GM23338 (cell line): ENCODE measurements at places on chromosomes 2 and 18.

GRCh38 chr2:229127471-229127870 is 143.6 kb downstream of the PID1 start:
- DNase-seq: no peak

DNA sequence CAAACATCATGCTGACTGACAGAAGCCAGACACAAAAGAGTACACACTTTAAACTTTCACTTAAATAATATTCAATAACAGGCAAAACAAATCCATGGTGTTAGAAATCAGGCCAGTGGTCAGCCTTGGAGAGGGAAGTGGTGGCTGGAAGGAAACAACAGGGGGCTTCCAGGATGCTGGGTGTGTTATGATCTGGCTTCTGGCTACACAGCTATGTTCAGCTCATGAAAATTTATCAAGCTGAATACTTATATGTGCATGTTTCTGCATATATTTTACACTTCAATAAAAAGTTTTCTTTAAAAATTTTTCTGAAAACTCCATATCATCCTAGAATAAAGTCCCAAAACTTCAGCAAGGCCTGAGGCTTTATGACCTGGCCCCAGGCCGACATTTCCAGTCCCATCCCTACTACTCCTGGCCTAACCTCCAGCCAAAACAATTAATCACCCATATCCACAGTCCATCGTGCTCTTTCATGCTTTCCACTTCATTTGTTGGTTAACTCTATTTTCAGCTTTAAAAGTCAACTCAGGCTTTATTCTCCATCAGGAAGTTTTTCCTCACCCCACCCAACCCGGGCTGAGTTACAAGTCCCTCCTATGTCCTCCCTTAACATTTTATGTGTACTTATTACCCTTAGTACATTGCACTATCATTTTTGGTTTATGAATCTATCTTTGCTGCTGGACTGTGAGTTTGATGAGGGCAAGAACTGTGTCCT is 27.9 kb upstream of the SPTBN1 start:
- DNase-seq: no peak

- no peak for DNase-seq
Measured at GRCh38 chr18:70284976-70285620, 3.7 kb upstream of the SOCS6 start.

DNA sequence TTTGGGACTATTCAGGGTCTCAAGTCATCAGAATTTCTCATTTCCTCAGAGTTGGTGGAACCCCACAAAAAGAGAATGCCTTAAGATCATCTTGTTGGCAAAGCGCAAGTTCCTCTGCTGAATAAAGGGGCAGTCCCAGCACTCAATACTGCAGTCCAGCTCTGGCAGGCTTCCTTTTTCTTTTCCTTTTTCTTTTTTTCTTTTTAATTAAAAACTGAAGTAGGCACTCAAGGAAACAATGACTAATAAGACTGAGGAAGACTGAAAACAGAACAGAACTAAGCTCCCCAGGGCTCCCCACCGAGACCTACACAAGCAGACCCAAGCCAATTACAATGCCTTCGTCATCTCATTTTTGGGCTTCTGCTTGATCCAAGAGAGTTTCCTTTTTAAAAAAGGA is 82.0 kb downstream of the STK39 start:
- DNase-seq: no peak

DNA sequence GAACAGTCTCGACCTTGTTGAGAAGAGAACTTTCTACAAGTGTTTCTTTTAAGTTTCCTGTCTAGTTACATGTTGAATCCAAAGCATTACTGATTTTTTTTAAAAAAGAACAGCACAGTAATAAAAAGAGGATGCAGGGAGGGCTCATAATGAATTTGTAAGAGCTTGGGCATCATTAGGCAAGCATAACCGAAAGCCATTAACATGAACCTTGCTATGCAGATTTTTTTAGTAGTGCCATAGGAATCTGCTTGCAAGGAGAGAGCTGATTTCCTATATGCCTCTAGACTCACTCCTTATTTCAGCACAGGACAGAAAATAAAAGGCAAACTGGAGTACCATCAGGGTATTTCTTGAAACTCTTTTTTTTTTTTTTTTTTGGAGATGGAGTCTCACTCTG is 5.2 kb downstream of the LRRC30 start:
- DNase-seq: no peak

DNA sequence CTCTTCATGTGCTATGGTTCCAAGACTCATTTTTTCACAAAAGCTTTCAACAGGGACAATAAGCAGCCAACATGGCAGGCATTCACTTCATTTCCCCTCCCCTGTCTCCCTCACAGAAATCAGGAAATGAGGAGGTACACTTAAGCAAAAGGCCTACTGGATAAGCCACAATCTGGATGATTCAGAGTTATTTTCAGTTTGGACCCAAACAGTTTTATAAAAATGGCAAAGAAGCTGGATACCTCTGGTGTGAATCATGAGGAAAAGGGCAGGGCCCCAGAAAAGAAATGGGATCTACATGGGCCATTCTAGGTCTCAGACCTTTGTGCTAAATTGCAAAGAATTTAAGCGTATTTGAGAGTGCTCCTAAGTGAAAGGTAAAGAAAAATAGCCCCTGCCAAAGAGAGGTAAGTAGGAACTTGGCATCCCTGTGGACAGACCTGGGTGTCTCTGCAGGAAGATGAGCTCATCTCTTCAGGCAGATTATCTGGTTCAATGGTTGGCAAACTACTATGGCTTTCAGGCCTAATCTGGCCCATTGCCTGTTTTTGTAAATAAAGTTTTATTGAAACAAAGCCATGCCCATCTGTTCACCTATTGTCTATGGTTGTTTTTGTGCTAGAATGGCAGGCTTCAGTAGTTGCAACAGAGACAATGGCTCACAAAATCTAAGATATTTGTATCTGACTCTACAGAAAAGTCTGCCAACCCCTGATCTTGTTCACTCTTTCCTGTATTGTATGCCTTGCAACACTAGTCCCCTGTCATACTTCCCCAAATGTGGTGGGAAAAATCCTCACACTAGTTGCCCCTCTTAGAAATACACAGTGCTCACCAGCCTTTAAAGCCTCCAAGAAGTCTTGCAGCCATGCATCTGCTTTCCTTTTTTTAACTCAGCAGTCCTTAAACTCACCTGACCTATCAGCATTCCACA is 315.0 kb downstream of the ALK start:
- no peak for DNase-seq

DNA sequence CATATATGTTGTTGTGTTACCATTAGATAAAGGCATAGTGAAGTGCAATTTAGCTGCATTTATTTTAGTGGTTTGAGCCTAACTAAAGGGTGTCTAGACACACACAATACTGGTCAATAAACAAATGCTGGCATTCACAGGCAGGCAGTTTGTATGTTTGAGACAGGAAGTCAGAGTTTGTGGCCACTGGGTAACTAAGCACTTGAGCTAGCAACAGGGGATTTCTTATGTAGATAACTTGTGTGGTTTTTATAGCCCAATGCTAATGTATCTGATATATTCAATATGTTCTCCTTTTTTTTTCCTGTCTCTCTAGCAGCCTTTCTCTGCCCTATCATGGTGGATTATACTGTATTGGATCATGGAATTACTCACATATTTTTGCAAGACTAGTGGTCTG is 38.1 kb downstream of the LRRTM4 start:
- DNase-seq: peak; percentile 46
